ENCODE measurements at places on chromosomes 16 and 17. TPM values are rescaled to one million over a fixed set of nuclear protein-coding genes. Genes with fewer than 3 reads are reported as not detected.
A peak's percentile ranks its signal among the peaks of the same experiment; 100 is the strongest.

GRCh38 chr17:42402117-42402516 is 13.9 kb upstream of the STAT3 start:
- DNase-seq = no peak

DNA sequence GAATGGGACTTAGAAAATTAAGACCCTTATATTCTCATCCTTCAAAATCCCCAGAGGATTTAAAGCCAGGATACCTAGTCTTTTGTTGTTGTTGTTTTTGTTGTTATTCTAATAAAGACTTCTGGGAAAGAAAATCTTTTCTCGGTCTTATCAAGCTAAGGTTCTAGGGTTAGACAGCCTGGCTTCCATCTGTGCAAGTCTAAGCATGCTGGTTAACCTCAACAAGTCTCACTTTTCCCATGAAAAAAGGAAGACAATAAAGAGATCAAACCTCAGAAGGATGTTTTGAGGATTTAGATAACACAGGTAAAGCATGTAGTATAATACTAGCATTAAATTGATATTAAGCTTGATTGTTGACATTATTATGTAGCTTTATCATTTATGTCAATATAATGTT is 486.4 kb upstream of the SOX9 start:
- no peak for DNase-seq

DNA sequence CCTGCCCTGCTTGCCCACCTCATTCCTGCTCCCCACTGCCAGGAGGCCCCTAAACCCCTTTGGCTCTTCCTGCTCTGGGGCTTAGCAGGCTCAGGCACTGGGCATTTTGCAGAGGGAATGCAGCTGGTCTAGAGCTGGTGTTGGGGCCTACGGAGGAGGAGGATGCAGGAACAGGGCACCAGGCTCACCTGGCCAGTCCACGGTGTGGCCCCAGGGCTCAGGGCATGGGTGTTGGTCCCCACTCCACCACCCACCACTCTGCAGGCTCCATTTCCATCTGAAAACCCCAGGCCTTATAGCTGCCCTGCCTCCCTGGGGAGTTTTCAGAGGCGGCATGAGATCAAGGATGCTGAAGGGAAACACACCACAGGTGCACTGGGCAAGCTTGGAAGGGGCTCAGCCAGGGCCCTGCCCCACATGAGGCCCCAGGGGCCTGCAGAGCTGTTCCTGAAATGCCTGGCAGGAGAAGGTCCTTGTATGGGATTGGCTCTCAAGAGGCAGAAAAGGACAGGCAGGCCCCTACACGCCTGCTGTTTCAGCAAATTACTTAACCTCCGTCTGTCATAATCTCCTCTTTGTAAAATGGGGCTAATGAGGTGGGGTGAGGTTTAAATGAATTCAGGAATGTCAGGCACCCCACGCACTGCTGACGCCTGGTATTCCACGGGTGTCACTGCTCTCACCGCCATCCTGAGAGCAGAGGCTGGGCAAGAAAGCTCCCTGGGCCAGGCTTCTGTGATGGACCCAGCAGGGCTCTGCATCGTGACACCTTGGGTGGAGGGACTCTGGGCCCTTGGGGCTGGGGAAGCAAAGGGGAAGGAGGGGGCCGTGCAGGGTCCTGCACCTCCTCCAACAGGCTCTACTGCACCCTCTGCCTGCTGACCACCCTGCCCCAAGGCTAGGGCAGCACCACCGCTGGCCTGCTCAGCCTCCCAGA is 9.3 kb downstream of the SLC47A2 start:
- no peak for DNase-seq

DNA sequence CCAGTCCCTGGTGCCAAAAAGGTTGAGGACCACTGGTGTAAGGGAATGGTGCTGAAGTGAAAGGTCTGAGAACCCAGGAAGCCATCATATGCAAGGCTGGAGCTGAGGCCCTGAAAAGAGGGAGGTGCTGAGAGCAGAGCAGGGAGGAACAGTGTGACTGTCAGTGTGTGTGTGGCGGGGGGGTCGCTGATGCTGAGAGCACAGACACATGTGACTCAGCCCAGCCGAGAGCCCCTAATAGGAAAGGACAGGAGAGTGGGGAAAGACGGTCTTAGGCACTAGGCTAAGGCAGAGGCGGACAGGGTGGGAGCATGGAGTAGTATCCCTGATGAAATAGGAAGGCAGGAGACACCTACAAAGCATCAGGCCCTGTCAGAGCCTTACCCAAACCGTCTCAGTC is 1.2 kb downstream of the B9D1 start:
- no peak for DNase-seq

- no peak for DNase-seq
Measured at GRCh38 chr17:75737133-75737962, 16.1 kb downstream of the ITGB4 start.

- DNase-seq = no peak
Measured at GRCh38 chr16:81786868-81787267, 7.8 kb downstream of the PLCG2 start.

GRCh38 chr17:601244-601925 is 113.3 kb downstream of the VPS53 start:
- no peak for DNase-seq

DNA sequence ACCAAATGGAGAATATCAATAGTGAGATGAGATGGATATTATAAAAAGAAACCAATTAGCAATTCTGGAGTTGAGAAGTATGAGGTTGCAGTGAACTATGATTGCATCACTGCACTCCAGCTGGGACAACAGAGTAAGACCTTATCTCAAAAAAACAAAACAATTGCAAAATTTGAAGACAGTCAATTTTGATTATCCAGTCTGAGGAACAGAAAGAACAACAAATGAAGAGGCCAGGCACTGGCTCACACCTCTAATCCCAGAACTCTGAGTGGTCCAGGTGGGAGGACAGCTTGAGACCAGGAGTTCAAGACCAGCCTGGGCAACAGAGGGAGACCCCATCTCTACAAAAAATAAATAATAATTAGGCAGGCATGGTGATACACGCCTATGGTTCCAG is 35.0 kb downstream of the USP32 start:
- DNase-seq = no peak

GRCh38 chr17:41335747-41336146 is 14.9 kb downstream of the KRT33A start:
- no peak for DNase-seq

- peak; percentile 60 for DNase-seq
Measured at GRCh38 chr17:10316801-10317542, 55.8 kb downstream of the MYH13 start.

GRCh38 chr17:76670020-76670717 is 26.6 kb upstream of the ST6GALNAC1 start:
- DNase-seq = no peak

DNA sequence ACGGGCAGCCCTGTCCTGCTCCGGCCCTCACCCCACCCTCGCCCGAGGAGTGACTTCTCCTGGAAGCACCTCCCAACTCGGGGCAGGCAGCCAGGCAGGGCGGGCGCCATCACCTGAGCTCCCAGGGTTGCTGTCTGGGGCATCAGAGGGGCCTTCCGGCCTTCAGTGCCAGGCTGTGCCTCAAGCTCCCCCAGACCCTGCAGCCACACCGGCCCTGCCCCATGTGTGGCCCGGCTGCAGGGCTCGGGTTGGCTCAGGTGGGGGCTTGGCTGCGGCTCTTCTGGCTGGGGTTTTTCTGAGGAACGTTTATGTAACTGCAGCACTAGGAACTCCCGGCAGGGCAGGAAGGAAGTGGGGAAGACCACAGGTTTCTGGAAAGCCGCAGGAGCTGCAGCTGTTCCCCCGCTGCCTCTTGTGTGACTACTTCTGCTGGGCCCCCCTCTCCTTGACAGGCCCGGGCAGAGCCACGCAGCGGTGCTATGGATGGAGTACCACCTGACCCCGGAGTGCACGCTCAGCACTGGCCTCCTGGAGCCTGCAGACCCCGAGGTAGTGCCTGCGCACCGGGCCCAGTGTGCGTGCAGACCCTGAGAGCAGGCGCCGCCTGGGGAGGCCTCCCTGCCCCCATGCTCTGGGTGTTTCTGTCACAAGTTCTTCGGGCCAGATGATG is 45.6 kb downstream of the PRMT7 start:
- no peak for DNase-seq

GRCh38 chr17:35117984-35118383 is 1.7 kb downstream of the RAD51D start:
- DNase-seq = peak; percentile 18

DNA sequence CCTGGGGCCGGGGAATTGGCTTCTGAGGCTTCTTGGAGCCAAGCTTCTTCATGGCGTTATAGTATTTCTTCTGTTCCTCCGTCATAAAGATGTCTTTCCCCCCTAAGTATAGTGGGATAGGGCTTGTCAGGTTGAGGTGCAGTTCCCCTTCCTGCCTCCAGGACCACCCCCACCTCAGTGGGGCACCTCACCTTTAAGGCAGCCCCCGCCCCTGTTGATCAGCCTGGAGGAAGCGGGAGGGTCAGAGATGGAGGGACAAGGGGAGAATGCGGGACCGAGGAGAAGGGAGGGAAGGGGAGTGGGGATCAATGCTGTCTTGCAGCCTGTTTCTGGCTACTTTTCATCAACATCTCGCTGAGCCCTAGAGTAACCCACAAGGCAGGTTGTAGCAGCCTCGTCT is 11.6 kb upstream of the CD79B start:
- DNase-seq = no peak

DNA sequence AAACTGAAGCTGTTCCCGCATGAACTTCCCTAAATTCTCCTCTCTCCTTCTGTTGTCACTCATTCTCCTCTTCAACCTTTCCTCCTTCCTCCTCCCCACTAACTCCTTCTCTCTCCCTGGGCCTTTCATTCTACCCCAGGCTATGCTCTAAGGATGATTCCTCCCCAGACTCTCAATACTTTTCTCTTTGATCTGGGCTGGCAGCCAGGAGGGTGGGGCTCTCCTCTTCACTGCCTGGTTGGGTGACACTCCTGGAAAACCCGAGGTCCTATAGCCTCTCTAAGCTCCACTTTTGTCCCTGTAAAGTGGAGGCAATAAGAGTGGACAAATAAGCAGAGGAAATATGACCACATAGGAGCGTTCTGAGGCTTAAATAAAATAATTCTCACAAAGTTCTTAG is 46.2 kb downstream of the HSD17B2 start:
- no peak for DNase-seq

GRCh38 chr17:66441101-66441661 is 138.8 kb downstream of the PRKCA start:
- DNase-seq = no peak

GRCh38 chr16:75074920-75075687 is 41.5 kb downstream of the LDHD start:
- DNase-seq = no peak

DNA sequence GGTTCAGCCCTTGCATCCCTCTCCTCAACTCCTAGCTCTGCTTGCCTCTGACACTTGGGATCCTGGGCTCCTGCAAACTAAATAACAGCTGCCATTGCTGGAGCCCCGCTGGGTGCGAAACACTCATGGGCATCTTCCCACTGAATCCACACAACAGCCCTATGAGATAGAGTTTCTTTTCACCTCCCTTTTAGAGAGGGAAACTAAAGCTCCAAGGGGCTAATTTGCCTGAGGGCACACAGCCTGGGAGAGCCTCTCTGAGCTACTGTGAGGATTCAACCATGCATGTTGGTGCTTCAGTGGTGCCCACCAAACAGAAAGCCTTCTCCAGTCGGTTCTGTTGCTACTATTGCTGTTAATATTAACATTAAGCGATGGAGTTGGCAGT is 4.0 kb downstream of the ACBD4 start:
- DNase-seq = no peak

- no peak for DNase-seq
Measured at GRCh38 chr16:2749476-2749875, 3.0 kb upstream of the SRRM2 start.

- DNase-seq = no peak
Measured at GRCh38 chr17:5429191-5429887, 9.4 kb downstream of the RPAIN start.

DNA sequence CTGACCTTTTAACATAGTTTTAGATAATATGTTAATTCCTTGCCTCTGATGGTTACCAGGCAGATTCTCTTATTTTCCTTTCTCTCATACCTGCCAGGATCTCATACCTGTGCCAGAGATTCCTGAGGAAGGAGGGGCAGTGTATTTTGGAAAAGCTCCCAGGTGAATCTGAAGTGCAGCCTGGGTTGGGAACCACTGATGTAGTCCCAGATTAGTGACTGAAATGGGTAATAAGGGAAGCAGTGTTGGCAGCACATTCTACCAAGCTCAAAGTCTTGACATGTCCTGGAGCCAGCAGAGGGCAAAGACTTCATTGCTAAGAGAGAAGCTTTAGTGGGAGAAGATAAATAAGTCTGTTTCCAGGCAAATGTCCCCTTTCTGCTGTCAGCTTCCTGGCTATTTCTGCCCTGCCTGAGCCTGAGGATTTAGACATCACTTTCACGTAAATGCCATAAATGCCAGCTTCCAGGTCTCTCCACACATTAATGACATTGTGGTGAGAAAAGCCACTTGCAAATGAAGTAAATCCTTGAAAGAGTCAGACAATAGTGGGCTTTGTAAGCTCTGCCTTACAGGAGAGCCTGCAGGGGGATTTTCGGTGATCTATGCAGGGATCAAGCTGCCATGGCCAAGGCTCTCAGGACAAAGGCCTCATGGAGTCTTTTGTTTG is 40.9 kb upstream of the C16orf78 start:
- DNase-seq = no peak

GRCh38 chr17:35713069-35713728 is 18.2 kb upstream of the RASL10B start:
- no peak for DNase-seq

DNA sequence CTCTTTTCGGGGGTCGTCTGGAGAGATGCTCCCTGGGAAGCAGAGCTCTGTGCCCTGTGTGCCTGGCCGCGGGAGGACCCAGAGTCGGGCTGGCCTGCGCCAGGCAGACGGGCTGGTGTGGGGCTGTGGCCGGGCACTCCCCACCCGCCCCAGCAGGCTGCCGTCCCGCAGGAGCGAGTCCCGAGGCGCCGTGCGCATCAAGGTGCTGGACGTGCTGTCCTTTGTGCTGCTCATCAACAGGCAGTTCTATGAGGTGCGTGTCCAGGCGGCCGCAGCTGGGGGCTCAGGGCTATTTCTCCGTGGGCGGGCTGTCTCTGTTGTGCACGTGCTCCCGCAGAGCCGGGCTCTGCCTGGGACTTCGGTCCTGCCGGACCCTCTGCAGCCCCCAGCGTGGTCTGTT is 15.0 kb downstream of the TSC2 start:
- no peak for DNase-seq

- peak; percentile 85 for DNase-seq
Measured at GRCh38 chr17:18258356-18259038, at the start of gene FLII. Gene FLII (minus strand): TSS chr17:18258738. CDS start chr17:18258690, 48 bp downstream.

- DNase-seq = no peak
Measured at GRCh38 chr17:31488982-31489294, 97.5 kb downstream of the RAB11FIP4 start.

- DNase-seq = no peak
Measured at GRCh38 chr17:72176951-72177660, 56.3 kb downstream of the SOX9 start.

GRCh38 chr17:65530523-65531255 is 30.8 kb downstream of the AXIN2 start:
- DNase-seq = no peak

Gene BOLA2
- 31.9 TPM for total RNA-seq

Gene TMED6
- not detected for total RNA-seq

Gene PRAC2
- total RNA-seq = not detected

Gene KRT25
- not detected for total RNA-seq

Gene LDHD
- total RNA-seq = 0.24 TPM

Gene KRT9
- not detected for total RNA-seq

Gene HSD11B2
- not detected for total RNA-seq

Gene GLIS2
- 0.71 TPM for total RNA-seq

Gene NPIPA3
- total RNA-seq = 0.13 TPM

Gene ANKS4B
- not detected for total RNA-seq

Gene GPRC5C
- 46.5 TPM for total RNA-seq

Gene PRKCB
- total RNA-seq = 1.8 TPM

Gene CCL4
- total RNA-seq = not detected
